ENCODE measurements at places on chromosomes 7 and 10.

- no peak for DNase-seq
These were observed 63.8 kb downstream of the ALOX5 start for GRCh38 chr10:45437587-45438465.

GRCh38 chr10:8637640-8638039 is 583.2 kb downstream of the GATA3 start:
- DNase-seq, result no peak

GRCh38 chr7:27168265-27168947 is 3.1 kb upstream of the HOXA9 start:
- no peak for DNase-seq

DNA sequence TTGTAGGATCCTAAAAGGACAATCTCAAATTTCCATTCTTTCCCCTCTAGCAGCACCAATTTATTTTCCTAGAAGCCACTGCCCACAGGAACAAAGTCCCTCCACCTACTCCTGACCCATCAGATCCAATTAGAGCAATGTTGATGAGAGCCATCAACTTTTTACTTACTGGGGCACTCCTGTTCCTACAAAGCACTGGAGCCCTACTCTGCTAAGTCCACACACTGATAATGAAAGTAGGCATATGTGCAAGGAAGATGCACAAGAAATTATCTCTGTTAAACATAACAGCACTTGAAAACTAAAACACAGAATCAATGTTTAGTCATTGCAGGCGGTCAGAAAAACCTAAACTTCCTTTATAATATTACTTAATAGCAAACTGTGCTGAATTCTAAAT is 3.6 kb downstream of the HERPUD2 start:
- DNase-seq, result no peak

DNA sequence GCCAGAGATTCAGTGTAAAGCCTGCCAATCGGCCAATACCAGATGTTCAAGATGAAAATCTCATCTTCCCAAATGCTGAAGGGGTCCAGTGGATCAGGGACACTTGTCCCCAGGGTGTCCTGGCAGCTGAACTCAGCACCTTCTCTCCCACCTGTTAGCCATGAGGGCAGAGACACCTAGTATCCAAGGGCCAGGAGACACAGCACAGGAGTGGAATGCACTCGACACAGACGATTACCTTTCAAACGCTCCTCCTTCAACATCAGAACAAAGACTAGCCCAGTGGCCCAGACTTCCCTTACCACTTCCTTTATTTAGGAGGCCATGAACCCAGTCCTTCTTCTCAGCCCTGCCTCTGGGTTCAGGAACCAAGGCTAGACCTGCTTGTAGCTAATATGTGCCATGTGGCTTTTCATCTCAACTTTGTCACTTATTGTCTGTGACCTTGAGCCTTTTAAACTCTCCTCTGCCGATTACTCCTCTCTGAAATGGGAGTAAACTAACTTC is 180.3 kb upstream of the PLXNA4 start:
- DNase-seq, result no peak

DNA sequence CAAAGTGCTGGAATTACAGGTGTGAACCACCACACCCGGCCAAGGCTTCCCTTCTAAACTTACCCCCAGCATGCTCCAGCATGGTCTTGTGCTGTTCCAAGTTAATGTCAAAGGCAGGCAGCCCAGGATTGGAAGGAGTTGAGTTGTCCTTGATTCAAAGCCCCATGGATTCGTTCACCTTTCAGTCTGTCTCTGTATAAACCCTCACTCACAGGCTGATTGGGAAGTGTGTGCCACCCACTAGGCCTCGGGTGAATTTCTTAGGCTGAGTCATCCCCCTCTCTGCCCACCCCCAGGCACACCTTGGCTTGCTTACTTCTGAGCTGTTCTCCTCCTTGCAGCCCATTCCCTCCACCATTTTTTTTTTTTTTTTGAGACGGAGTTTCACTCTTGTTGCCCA is 13.3 kb upstream of the PRDX3 start:
- DNase-seq, result no peak

DNA sequence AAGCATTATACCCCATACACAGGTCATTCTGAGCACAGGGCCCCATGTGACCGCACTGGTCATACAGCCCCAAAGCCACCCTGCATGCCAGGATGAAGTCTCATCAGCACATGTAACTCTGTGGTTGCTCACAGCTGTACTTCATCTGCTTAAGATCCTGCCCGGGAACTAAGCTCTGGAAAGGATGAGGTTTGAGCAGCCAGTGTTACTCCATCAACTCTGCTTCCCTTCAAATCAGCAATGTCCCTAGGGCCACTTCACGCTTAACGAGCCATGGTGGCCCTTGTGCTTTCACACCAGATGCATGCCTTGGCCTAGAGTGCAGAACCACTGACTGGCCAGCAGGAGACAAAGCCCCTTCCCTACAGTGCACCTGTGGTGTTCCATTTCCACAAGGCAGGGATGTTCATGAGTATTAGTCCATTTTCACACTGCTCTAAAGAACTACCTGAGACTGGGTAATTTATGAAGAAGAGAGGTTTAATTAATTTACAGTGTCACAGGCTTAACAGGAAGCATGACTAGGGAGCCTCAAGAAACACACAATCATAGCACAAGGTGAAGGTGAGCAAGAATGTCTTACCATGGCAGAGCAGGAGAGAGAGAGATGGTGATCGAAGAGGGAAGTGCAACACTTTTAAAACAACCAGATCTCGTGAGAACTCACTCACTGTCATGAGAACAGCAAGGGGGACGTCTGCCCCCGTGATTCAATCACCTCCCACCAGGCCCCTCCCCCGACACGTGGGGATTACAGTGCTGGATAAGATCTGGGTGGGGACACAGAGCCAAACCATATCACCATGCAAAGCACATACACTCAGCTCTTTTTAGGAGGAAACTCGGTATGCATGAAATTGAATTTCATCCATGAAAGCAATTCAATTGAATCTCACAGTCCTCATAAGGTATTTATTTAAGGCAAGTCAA is 149.0 kb upstream of the CDCA7L start:
- DNase-seq, result no peak

Measured in T follicular helper cell (primary cell).